ENCODE measurements at places on chromosomes 5 and 9. TPM values are rescaled to one million over a fixed set of nuclear protein-coding genes. Genes with fewer than 3 reads are reported as not detected.
A peak's percentile ranks its signal among the peaks of the same experiment; 100 is the strongest.

PCDHGB7 gene
- 8.3 TPM for total RNA-seq

DNA sequence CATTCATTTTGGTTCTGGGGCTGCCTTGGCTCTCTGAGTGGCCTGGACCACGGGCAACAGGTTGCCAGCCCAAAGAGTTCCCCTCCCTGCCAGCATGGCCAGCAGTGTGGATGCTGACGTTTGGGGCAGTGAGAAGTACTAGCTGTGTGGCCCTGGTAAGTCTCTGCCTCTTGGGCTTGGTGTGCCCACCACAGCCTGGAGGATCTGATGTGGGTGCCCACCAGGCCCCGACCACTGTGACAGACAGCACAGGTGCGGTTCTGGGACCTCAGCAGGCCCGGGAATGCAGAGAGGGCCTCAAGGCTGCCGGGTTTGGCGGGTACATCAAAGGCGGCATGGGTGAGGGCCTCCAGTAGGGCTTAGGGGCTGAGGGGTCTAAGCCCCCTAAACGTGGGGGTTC lies 33.6 kb upstream of the PITX1 start:
- no peak overlapping the region for H3K4me3 ChIP-seq
- no peak for DNase-seq
- H3K27me3 ChIP-seq: no peaks in the 10 kb centered on the region
- H3K36me3 ChIP-seq: no peaks in the 10 kb centered on the region
- H3K4me1 ChIP-seq: no peaks in the 10 kb centered on the region

GRCh38 chr5:179806250-179807048 lies at the start of gene MGAT4B:
Gene MGAT4B (minus strand): TSS chr5:179806866. CDS start chr5:179806583, 283 bp downstream.
- peak within 1 kb of the TSS; percentile 90 for H3K4me3 ChIP-seq
- H3K27me3 ChIP-seq: no peaks in the 10 kb centered on the region
- peak within 1 kb of the TSS; percentile 91 for H3K27ac ChIP-seq
- H3K36me3 ChIP-seq: no peaks in the 10 kb centered on the region
- peaks cover 35% of the 10 kb centered on the region for H3K4me1 ChIP-seq

- peak; percentile 79 for DNase-seq
- peaks cover 14% of the 10 kb centered on the region for H3K4me1 ChIP-seq
- H3K4me3 ChIP-seq: no peak overlapping the region
- peak overlapping the region; percentile 83 for H3K27ac ChIP-seq
- peaks cover 16% of the 10 kb centered on the region for H3K36me3 ChIP-seq
Measured at GRCh38 chr9:136354592-136355085, 8.9 kb downstream of the DNLZ start.

- no peak for DNase-seq
- H3K27me3 ChIP-seq: no peaks in the 10 kb centered on the region
- H3K27ac ChIP-seq: no peak overlapping the region
- no peaks in the 10 kb centered on the region for H3K4me1 ChIP-seq
Measured at GRCh38 chr9:17630531-17630949, 51.7 kb downstream of the SH3GL2 start.

DNA sequence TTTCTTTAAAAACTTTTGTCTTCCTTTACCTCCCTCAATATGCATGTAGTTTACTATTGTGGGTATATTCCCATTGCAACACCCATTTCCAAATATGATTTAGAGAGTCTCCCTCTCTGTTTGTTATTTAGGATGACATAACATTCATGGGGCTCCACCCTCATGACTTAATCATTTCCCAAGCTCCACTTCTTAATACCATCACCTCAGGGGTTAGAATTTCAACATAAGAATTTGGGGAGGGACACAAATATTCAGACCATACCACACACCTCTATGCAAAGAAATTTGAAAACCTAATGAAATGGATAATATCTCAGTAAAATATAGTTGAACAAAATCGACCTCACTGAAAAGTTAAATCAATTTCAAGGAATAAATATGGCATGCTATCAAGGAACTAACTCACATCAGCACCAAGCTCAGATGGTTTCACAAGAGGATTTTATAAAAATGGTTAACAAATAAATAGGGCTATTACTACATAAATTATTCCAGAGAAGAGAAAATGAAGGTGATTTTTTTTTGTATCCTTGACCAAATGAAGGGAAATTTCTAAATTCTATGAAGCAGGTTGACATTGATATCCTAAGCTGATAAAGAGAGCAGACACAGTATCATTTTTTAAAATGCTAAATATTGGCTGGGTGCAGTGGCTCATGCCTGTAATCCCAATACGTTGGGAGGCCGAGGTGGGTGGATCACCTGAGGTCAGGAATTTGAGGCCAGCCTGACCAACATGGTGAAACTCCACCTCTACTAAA lies 20.2 kb upstream of the UBTD2 start:
- no peaks in the 10 kb centered on the region for H3K36me3 ChIP-seq
- no peak overlapping the region for H3K4me3 ChIP-seq
- DNase-seq: no peak
- H3K4me1 ChIP-seq: no peaks in the 10 kb centered on the region
- no peaks in the 10 kb centered on the region for H3K27me3 ChIP-seq
- H3K27ac ChIP-seq: no peak overlapping the region

Measured in heart left ventricle (tissue), 16 donors.